ENCODE measurements at places on chromosomes 11 and 22. TPM values are rescaled to one million over a fixed set of nuclear protein-coding genes. Genes with fewer than 3 reads are reported as not detected.

MRGPRX3 gene
- total RNA-seq = not detected

CCDC81 gene
- total RNA-seq = 2.8 TPM

- no peak for DNase-seq
These were observed 1.9 kb downstream of the SLC25A45 start for GRCh38 chr11:65380460-65381119.

DNA sequence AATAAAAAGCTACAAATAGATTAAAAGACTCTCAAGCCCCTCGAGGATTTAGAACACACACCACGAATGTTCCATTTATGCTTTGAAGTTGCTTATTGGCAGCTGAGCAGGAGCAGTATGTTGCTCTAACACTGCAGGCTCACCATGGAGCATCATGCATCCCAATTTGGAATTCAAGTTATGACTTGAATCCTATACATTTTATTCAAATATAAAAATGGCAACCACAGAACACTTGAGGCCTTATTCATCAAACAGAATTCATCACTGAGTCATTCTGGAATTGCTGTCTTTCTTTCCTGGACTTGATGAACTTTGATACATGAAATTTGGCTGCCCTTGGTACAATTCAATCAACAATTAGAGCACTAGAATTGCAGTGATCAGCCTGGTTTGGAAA lies 24.5 kb upstream of the BLID start:
- DNase-seq = no peak

- DNase-seq = peak; percentile 66
These were observed 2.0 kb downstream of the SERPINH1 start for GRCh38 chr11:75563978-75564552.

Data from mesothelial cell of epicardium (in vitro differentiated cells).